Nephron progenitor cell (in vitro differentiated cells): ENCODE measurements at places on chromosomes 12 and 14.
A peak's percentile ranks its signal among the peaks of the same experiment; 100 is the strongest.

- DNase-seq = no peak
Measured at GRCh38 chr12:108697905-108698304, 33.4 kb downstream of the CORO1C start.

GRCh38 chr12:108564724-108565123 is 2.3 kb downstream of the ISCU start:
- no peak for DNase-seq

- no peak for DNase-seq
Measured at GRCh38 chr12:55044135-55044534, 24.4 kb downstream of the NEUROD4 start.

- no peak for DNase-seq
Measured at GRCh38 chr14:39419272-39419671, 13.0 kb downstream of the FBXO33 start.

GRCh38 chr12:59859171-59859510 is 263.3 kb downstream of the SLC16A7 start:
- DNase-seq = no peak

DNA sequence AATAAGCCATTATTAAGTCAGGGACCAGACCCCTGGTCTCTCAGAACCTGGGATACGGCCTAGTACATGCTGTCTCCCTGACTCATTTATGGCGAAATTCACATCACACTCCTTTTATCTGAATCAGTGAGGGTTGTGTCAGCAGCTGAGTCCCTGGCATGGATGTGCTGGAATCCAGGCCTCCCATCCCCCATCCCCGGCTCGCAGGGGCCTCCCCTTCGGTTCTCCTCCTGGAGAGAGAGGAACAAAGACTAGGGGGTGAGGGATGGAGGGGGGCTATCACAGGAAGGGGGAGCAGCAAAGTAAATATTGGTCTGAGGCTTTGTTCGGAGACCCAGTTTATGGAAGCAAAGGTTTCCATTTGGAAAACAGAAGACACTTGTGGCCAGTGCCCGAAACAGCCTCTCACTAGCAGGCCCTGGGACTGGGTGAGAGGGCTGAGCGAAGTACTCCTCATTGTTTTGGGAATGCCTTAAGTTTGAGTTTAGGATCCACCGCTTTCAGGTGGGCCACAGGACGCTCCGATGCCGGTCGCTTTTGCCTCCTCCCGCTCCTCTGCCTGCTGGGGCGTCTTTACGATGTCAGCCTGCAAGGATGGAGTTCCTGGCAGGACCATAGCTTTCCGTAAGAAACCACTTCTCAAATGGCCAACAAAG is 145.0 kb downstream of the PRKCH start:
- peak; percentile 41 for DNase-seq

DNA sequence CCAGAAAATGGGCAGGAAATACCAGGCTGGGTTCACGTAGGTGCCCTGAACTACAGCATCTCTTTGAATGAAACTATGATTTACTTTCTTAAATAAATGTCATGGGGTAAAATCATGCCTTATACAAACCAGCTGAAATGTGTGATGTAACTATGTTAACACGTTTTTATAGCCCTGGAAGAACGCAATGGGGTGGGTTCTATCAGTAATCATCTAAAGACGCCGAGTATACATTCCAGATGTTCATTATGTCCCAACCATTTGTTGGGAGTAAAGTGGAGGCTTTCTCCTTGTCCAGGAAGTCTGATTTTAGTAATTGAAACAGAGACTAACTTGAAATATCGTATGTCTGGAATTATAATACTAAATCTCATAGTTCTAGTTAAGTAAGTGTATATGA is 16.2 kb upstream of the IGF1 start:
- DNase-seq = no peak

DNA sequence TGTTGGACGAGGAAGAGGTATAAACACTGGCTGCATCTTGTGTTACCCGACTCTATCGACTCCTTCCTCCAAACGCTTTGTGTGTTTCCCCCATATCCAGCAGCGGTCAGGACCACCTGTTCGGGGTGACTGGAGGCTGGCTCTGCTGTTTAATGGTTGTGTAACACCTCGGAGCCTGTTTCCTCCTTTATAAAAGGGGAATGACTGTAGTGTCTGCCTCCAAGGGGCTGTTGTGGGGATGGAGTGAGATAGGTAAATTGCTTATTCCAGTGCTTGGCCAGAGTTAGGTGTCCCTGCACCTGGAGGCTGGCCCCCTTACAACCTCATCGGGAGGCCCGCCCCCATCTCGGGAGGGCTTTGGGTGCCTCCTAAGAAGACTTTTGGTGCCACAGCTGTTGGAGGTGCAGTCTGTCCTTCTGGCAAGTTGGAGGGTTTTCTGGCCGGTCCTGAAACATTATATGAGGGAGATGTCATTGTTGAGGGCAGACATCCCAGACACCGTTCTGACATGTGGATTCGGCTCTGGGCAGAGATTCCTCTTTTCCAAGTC is 1.1 kb downstream of the MLXIP start:
- no peak for DNase-seq
